COLO829 (cell line): ENCODE measurements at places on chromosomes 1 and 21.

- DNase-seq, result no peak
These were observed 12.4 kb upstream of the UHMK1 start for GRCh38 chr1:162485236-162485635.

DNA sequence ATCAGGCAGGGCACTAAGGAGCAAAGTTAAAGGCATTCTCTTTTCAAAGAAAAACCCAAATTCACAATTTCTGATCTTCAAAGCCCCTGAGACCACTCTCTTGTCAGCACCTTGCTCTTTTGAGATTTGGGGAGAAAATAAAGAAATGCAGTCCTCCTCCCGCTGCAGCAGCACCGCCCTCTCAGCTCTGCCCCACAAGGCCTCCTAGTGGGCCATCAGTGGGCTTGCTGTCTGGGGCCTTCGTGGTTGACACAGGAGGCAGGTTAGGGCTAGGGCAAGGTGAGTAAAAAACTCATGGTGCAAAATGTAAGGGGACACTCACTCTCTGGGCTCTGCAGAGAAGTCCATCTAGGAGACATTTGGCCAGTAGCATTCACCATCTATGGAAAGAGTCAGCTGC lies 67.4 kb upstream of the CTTNBP2NL start:
- no peak for DNase-seq

DNA sequence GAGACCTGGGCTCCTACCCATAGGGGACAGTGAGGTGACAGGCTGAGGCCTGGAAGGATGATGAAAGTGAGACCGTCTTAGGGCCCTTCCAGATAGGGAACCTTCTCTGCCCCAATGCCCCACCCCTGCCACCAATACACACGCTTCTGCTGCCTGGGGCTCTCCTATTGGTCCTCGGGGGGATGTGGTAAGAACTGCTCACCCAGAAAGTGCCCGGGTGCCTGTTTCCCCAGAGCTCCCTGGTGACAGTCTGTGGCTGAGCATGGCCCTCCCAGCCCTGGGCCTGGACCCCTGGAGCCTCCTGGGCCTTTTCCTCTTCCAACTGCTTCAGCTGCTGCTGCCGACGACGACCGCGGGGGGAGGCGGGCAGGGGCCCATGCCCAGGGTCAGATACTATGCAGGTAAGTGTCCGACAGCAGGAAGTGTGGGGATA lies 948 bp downstream of the SEMA4A start:
- no peak for DNase-seq

DNA sequence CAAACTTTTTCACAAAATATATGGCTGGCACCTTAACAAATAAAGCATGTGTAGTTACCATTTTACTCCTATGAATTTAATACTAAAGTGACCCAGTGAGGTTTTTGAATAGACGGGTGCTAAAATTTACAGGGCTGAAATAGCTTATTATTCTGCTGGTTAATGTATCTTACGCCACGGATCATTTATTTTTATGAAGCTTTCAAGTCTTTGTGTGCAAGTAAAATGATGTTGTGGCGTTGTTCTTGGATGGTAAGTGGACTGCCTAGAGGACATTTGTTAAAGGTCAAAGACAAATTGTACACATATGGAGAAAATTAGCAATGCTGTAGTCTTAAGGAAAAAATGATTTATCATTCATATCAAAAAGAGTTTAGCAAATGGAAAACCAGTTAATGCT lies 22.8 kb downstream of the INSL5 start:
- DNase-seq, result no peak

GRCh38 chr1:112542206-112542973 lies 33.6 kb downstream of the WNT2B start:
- no peak for DNase-seq

- DNase-seq, result peak; percentile 35
These were observed 21.6 kb downstream of the TCEA3 start for GRCh38 chr1:23403038-23403336.

GRCh38 chr1:8847990-8848389 lies 30.5 kb downstream of the ENO1 start:
- DNase-seq, result no peak

- no peak for DNase-seq
These were observed 9.6 kb downstream of the ZBTB17 start for GRCh38 chr1:15966081-15966955.

GRCh38 chr1:73056826-73057225 lies 774.5 kb upstream of the NEGR1 start:
- DNase-seq, result no peak

- no peak for DNase-seq
These were observed 121.0 kb downstream of the LRRC40 start for GRCh38 chr1:70084314-70084915.

GRCh38 chr1:219278288-219278687 lies 104.6 kb downstream of the LYPLAL1 start:
- no peak for DNase-seq

DNA sequence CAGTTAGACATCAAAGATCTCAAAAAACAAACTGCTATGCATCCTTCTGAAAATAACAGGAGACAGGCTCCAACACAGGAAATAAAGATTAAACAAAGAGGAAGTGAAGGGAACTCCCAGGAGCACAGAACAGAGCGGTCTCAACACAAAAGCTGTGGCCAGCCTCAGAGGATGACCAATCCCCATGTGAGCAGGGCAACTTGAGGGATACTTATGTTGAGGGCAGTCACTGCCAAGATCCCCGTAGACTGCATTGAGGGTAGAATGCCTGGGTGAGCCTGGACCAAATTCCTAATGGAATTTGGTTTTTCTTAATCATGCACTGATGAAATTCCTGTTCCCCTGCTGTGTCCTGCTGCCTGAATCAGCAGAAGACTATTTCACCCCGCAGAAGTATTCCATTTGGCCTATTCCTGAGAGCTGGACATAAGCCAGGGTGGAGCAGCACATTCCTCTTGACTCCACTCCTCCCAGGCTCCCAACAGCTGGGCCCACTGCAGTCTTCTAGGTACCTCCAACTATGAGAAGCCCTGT lies 49.0 kb downstream of the JAK1 start:
- peak; percentile 79 for DNase-seq

DNA sequence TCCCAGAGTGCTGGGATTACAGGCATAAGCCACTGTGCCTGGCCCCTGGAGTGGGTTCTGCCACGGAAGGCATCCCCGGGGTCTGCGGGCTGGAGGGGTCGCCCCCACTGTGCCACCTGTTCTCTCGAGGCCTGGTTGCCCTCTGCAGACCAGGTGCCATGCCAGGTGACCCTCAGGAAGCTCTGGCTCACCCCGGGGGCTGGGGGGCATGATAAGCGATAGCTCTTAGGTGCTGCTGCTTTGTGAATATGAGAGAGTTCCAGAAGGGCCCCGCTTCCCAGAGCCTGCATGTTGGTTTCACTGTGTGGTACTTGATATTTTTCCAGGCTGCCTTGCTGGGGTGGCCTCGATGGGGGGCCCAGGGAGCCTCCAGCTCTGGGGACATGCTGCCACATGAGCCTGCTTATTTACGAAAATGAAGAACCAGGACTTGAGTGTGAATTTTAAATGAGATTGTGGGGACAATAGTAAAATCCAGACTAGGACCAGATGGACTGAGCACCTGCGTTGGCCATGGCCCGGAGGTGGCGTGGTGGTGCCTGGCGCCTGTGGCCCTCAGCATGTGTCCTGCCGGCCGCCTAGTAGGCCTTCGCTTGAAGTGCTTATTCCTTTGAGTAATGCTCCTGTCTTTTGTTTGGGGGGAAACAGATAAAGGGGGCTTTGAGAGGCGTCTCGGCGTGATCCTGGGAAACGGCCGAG lies 7.3 kb downstream of the SKI start:
- DNase-seq, result no peak

- DNase-seq, result no peak
These were observed 444.4 kb upstream of the DAB1 start for GRCh38 chr1:57868239-57868638.

GRCh38 chr1:20348326-20348915 lies 57.7 kb downstream of the VWA5B1 start:
- DNase-seq, result no peak

DNA sequence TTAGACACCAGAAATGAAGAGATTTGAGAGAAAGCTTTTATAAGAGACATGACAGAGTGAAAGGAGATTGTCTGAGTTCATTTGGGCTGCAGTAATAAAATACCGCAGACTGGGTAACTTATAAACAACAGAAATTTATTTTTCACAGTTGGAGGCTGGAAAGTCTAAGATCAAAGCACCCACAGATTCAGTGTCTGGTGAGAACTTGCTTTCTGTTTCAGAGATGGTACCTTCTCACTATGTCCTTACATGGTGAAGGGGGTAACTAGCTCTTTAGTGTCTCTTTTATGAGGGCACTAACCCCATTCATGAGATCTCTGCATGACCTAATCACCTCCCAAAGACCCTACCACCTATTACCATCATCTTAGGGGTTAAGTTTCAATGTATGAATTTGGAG lies 30.9 kb upstream of the FCRL4 start:
- no peak for DNase-seq

DNA sequence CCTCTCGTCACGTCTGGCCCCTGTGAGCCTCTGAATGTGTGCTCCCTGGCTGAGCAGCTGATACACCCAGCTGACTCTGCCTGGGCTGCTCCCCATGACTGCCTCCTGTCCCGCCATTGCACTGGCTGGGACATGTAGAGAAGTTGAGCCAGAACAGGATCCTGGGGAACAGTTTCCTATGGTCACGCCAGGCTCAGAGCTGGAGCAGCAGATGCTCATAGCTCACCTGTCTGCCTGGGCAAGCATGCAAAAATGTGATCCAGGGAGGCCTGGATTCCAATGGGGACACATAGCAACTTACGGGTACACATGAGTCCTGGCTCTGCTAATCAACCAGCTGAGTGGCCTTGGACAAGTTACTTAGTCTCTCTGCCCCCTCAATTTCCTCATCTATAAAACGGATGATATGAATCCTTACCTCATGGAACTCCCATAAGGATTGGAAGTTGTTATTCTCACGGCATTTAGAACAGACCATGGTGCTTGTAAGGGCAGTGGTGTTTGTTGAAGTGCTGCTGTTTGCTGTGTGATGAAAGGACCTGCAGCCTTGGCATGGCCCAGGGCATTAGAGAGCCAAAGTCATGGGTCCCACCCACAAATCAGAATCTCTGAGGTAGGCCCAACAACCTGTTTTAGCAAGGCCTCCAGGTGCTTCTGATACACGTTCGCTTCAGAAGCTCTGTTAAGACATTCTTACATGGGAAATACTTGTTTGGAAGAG lies 150.3 kb upstream of the VANGL1 start:
- DNase-seq, result no peak

- DNase-seq, result no peak
These were observed 89.7 kb upstream of the HMCN1 start for GRCh38 chr1:185644531-185644930.

GRCh38 chr21:26522704-26523103 lies 50.4 kb downstream of the CYYR1 start:
- DNase-seq, result no peak

DNA sequence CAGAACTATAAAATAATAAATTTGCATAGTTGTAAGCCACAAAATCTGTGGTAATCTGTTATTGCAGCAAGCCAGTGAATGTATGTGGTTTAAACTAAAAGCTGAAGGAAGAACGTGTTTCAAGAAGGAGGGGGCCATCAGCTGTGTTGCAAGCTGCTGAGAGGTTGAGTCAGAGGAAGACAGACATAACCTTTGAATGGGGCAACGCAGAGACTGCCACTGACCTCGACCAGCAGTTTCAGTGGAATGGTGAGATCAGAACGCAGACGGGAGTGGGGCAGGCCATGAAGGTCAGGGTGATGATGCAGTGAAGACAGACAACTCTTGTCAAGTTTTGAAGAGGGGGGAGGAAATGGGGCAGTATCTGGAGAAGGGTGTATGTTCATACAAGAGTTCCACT lies 23.2 kb upstream of the QSOX1 start:
- DNase-seq, result peak; percentile 51

DNA sequence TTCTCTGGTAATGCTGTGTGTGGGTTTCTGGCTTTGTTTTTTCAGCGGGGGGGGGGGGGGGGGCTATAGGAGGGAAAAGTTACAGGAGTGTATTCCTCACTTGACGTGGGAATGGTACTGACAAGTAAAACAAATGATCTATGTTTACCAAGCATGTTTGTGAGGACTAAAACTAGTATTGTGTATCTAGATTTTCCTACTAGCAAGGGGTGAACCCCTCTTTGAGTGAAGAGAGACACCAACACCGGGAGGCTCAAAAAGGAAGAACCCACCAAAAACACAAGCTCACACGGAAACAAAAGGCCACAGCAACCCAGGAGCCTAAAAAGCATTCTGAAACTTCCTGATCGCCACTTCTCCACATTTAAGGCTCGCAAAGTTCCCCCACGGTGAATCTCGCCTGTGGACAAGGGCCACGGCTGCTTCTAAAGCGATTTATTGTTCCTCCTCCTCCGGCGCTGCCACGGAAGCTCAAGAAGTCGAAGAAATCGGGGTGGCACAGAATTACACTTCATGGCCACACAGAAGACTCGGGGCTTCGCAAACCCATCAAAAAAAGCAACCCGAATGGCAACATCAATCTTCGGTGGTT lies 703 bp downstream of the PUM1 start:
- no peak for DNase-seq

GRCh38 chr1:233114860-233115259 lies 164.4 kb downstream of the NTPCR start:
- no peak for DNase-seq

GRCh38 chr1:32404946-32405345 lies 10.7 kb upstream of the BSDC1 start:
- no peak for DNase-seq

DNA sequence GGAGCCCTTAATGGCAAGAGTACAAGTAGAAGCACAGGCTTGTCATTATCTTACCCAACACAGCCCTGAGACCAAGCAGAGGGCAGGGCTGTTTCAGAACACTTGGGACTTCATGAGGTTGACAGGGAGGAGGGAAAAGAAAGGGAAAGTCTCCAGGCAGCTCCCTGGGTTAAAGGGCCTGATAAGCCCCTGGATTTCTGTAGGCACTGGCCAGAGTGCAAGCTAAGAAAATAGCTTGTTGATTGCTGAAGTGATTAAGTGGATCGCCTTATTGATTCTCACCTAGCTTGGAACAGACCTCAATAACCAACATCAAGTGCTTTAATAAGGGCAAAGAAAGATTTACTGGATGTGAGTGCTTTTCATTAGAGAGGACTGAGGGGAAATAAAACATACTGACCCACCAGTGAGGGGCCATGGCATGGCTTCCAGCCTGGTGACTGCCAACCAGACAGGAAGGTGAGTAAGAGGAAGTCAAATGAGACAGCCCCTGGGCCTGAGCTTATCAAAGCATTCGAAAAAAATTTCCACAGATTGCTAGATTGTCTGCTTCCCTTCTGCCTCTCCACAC lies 121.4 kb upstream of the NFIA start:
- DNase-seq, result no peak

GRCh38 chr1:36839485-36839884 lies 194.8 kb downstream of the GRIK3 start:
- DNase-seq, result no peak

DNA sequence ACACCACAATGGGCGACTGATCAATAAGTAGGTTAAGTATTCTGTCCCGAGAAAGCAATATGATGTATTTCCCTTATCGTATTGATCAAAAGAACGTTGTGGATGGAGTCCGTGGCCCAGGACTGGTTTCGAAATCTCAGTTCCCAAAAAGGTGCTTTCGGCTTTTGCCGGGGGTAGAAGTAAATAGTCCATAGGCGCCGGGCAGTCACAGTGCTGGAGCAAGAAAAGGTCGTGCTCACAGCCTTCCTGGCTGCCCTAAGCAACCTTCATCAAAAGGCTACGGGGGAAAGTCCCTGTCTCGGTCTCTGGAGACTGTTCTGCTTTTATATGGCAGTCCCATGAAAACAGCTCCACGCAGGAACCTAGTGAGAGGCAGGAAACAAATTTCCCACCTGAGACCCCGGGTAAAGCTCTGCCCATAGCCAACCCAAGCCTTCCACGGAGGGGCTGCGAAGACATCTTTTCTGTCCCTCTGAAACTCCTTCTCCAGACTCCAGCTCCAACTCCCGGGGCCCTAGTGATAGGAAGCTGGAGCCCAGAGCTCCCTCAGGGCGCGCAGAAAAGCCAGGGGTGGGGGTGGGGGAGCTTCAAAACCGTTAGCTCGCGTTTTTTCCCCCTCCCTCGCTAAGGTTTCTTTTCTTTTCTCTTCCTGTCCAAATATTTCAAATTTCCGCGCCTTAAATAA lies 7.0 kb downstream of the CDKN2C start:
- no peak for DNase-seq
